ENCODE measurements at places on chromosomes 12 and 14.

- DNase-seq: no peak
These were observed 29.5 kb upstream of the FBXO34 start for GRCh38 chr14:55241673-55242072.

DNA sequence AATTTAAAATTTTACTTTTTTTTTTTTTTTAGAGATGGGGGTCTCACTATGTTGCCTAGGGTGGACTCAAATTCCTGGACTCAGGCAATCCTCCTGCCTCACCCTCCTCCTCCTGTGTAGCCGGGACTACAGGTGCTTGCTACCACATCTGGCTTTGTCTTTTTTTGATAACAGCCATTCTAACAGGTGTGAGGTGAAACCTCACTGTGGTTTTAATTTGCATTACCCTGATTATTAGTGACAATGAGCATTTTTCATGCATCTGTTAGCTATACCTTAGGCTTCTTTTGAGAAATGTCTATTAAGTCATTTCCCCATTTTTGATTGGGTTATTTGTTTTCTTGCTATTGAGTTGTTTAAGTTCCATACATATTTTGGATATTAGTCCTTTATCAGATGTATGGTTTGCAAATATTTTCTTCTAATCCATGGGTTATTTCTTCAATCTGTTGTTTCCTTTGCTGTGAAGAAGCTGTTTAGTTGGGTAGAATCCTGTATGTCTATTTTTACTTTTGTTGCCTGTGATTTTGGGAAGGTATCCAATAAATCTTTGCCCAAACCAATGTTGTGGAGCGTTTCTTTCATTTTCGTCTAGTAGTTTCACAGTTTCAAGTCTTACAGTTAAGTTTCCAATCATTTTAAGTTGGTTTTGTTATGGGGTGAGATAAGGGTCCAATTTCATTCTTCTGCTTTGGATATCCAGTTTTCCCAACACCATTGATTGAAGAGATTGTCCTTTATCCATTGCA is 86.1 kb downstream of the MYF5 start:
- no peak for DNase-seq

- DNase-seq: no peak
These were observed 43.6 kb upstream of the LHX5 start for GRCh38 chr12:113515082-113515856.

DNA sequence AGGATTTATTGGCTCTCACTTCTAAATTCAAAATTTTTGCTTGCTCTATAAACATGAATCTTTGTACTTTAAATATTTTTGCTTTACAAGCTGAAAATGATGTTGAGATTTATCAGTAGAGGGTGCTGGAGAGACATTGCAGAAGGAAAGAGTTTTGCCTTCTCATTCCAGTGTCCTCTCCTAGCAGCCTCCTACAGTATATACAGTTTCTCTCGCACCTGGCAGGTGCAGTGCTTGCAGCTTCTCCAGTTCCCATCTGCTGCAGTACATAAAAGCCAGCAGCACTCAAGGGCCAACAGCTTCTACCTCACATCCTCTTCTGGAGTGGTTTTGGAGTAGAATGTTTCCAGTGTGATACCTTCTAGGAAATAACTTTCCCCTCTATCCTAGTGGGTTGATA is 601.8 kb upstream of the ATXN7L3B start:
- DNase-seq: no peak

DNA sequence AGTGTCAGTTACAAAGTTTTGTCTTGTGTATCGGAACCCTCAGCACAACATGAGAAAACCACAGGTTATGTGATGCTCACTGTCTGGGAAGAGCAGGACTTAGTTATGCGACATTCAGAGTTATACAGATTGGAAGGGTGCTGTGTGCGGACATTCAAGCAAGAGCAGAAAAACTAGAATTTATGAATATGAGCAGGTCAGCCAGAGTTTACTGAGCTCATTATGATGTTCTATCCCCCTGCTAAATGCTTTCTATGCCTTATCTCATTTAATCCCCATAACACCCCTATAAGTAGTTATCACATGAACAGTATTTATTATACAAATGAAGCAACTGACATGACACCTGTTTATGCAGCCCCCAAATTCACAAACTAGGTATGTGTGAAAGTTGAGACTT is 1083.2 kb downstream of the FLRT2 start:
- DNase-seq: no peak

DNA sequence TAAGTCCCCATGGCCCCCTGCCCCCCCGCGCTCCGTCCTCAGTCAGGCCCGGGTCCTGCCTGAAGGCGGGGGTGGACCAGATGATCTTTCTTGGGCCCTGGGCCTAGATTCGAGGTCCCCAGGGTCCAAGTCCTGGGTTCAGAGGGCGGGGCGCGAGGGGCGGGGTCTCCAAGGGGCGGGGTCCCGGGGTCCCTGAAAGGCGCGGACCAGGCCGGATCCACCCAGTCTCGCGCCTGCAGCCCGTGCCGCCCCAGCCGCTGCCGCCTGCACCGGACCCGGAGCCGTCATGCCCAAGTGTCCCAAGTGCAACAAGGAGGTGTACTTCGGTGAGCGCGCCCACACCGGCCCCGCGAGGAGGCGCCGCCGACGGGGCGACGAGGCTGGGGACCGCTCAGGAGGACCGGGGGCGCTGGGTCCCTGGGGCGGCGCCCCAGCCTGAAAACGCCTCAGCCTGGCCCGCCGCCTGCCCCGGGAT is 325 bp downstream of the CRIP1 start:
- peak; percentile 90 for DNase-seq

GRCh38 chr14:20657216-20658211 is 16.0 kb upstream of the OR6S1 start:
- DNase-seq: peak; percentile 52

- DNase-seq: no peak
These were observed 19.1 kb upstream of the ARMH4 start for GRCh38 chr14:58171090-58171489.

- no peak for DNase-seq
These were observed 384.8 kb downstream of the EGLN3 start for GRCh38 chr14:33566082-33566481.
